D341Med (cell line): ENCODE measurements at places on chromosomes 7 and 10.

GRCh38 chr7:143048827-143049226, 3.3 kb upstream of the OR6V1 start:
- DNase-seq = no peak

DNA sequence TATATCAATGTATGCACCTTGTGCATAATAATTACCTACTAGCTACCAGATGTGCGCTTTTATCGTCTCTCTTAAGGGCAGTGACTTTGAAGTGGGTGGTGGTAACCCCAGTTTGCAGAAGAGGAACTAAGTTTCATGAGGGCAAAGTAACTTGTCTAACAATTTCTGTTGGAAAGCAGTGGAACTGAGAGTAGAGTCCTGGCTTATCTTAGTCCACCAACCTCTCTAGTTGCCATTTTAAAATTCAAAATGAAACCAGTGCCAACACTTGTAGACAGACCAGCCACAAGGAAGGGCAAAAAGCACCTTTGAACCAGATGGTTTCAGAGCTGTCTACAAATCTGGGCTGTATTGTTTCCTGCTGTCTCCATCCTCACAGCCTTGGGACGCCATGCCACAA, 32.0 kb upstream of the RBM20 start:
- no peak for DNase-seq

- DNase-seq = no peak
Observed at GRCh38 chr7:152925412-152926147, 166.0 kb downstream of the ACTR3B start.

GRCh38 chr7:158740013-158740656, 35.5 kb upstream of the NCAPG2 start:
- no peak for DNase-seq

- DNase-seq = peak; percentile 76
Observed at GRCh38 chr7:16644636-16645592, 640 bp downstream of the ANKMY2 start.

- DNase-seq = peak; percentile 67
Observed at GRCh38 chr10:26215935-26216584, 514 bp upstream of the GAD2 start.

DNA sequence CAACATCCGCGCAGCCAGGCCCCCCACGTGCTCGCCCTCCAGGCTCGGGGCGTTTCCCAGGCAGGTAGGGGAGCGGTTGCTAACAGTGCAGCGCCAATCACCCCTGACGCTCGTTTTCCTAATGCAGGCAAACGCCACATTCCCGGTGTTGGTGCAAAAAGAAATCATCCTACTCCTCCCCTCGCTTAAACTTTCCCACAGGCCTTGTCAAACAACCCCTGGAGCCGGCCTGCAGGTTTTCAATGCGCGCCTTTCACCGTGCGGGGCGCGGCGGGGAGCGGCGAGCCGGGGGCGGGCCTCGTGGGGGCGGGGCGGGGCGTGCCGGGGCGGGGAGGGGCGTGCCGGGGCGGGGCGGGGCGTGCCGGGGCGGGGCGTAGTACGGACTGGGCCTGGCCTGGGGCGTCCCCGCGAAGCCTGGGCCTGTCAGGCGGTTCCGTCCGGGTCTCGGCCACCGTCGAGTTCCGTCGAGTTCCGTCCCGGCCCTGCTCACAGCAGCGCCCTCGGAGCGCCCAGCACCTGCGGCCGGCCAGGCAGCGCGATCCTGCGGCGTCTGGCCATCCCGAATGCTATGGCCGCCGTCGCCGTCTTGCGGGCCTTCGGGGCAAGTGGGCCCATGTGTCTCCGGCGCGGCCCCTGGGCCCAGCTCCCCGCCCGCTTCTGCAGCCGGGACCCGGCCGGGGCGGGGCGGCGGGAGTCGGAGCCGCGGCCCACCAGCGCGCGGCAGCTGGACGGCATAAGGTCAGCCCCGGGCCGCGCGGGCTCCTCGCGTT, at the start of gene ECHDC3:
Gene ECHDC3 (plus strand): TSS at position 374 of the 770 bp plus-strand sequence. CDS start 195 bp downstream, at position 569.
- peak; percentile 97 for DNase-seq

GRCh38 chr10:29328983-29329382, 40.1 kb downstream of the LYZL1 start:
- DNase-seq = no peak

DNA sequence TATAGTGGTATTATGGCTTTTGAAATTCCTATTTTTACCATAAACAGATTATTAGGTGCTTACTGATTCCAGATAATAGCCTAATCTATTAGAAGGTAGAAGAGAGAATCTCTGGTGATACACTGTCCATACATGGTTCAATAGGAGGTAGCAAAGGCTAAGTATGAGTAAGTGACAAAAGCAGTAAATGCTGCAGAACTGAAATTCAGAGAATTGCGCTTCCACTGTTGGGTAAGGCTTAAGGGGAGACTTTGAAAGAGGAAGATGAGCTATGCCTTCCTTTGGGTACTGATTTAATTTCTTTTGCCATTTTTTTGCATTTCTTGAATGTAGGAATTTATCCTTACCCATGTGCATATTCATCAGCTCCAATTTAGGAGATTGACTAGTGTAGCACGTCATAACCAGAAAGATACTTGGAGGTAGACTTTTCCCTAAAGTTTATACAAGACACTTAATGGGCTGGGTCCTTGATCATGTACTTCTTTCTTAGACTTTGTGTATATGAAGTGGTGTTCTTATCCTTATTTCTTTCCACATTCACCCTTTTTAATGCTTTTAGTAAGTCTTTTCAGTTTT, 15.3 kb downstream of the MKLN1 start:
- no peak for DNase-seq

GRCh38 chr10:91977491-91977890, 53.9 kb downstream of the BTAF1 start:
- no peak for DNase-seq

- no peak for DNase-seq
Observed at GRCh38 chr7:115056019-115056418, 134.1 kb downstream of the MDFIC start.

- DNase-seq = no peak
Observed at GRCh38 chr10:546971-547590, 142.4 kb downstream of the DIP2C start.

DNA sequence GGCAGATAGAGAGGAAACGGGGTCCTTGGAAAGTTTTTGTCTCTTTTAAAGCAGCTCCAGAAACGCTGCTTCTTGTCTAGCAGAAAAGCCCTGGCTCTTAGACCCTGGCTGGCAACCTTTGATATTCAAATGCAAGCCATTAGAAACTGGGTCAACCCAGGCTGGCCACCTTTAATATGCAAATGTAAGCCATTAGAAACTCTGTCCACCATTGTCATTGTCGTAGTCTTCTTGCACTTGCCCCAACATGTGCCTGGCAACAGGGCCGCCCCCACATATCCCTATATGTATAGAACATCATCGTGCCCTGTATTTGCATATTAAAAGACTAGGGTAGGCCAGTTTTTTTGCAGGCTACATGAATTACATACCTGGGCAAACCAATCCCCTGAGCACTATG, 621.3 kb upstream of the DPP6 start:
- DNase-seq = no peak

DNA sequence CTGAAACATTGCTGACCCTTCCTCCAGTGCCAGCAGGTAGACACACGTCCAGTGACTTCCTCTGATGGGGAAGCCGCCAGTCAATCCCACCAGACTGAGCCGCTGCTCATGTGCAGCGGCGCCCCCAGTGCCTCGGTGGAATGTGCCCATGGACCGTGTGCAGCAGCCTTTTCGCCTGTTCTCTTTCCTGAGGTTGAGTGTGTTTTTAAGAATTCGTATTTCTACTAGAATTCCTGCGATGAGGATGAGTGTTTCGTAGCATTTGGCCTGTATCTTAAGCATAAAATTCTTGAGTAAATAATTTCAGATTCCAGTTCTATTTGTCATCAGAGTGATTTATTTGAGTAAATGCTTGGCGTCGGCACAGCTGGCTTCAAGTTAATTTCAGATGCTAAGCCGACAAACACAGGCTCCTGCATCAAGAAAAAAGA, 35.4 kb downstream of the BNIP3 start:
- no peak for DNase-seq

GRCh38 chr7:44184206-44184872, 4.9 kb downstream of the GCK start:
- DNase-seq = no peak

DNA sequence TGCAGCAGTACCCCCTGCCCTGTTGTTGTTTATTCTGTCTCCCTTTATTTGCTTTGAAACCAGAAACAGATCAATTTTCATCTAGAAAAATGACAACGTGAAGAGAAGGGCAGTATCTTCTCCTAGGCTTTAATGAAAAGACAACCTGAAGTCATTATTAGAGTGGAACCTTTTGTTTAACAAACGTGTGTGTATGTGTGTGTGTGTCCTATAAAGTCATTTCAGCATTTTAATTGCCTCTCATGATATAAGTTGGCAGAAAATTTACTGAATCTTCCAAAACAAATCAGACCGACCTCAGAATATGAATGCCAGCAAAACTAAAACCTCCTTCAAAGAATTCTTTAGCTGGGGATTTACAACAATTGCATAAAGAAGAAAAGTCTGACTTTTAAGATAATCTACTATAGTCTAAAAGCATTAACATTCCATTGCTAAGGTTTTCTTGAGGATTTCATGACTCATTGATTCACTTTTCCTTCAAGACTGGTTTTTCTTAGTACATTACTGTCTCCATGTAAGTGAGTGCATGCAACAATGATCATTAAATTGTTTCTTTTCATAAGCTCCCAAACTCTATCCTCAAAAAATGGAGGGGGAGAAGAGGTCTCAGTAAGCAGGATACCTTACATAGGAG, 3.2 kb downstream of the GLI3 start:
- no peak for DNase-seq

DNA sequence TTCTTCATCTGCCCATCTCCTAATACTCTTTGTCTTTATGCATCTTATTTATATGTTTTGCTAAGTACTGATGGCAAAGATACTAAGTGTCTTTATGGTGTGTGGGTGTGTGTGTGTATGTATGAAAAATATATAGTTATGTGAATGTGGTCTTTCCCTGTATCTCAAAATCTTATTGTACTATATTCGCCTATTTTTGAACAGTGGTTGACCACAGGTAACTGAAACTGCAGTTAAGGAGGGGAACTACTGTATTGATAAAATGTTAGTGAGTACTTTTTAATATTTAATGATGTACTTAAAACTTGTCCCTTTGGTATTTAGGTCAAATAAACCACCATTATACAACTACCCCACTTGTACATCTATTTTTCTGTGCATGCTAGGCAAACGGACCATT, 85.9 kb downstream of the ADD3 start:
- DNase-seq = no peak

DNA sequence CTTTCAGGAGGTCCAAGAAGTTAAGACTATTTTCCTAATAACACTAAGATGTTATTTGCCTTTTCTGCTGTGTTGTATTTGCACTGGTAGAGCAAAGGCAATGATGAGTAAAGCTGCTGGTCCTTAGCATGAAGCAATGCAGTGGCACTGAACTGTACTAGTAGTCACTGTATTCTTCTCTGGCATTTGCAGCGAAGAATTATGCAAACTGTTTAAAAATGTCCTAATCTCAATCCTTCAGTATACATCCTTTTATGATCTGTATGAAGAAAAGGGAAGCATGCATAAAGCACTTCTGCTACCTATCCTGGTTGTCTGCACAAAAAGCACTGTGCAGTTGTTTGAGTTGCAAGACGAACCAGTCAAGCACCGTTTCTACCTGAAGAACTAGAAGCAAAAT, 20.4 kb downstream of the IGF2BP3 start:
- no peak for DNase-seq

- peak; percentile 51 for DNase-seq
Observed at GRCh38 chr7:130063036-130063435, 7.3 kb upstream of the KLHDC10 start.

DNA sequence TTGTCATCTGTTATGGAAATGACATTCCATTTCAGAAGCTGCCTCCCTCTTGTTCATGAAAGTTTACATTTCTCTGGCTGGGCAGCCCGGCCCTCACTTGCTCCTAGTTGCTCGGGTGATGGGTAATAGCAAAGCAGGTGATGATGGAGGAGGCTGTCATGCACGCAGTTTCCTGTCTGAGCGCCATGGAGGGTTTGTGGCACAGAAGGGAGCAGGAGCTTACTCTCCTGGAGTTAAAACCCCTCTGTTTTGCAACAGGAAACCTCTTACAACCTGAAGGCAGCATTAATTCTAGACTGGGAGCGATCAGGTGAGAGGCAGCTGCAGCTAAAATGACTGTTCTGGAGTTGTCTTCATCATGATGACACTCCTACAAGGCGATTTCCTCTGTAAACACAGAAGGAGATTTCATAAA, 34.1 kb upstream of the MKI67 start:
- no peak for DNase-seq
